Glomerular endothelial cell (primary cell): ENCODE measurements at places on chromosomes 5 and 9. TPM values are rescaled to one million over a fixed set of nuclear protein-coding genes. Genes with fewer than 3 reads are reported as not detected.

Gene RNF180
- total RNA-seq, result 4.7 and 10.3 TPM in 2 replicates

Gene HSDL2
- 16.4 and 21.3 TPM in 2 replicates for total RNA-seq

Gene SPATA31A3
- not detected in 2 replicates for total RNA-seq

Gene LCN10
- total RNA-seq, result not detected in 2 replicates

Gene SHC3
- 4.5 and 7.3 TPM in 2 replicates for total RNA-seq

Gene AHRR
- 23.9 and 32.1 TPM in 2 replicates for total RNA-seq

Gene SLC36A3
- not detected in 2 replicates for total RNA-seq

Gene WHRN
- 0.68 and 1.9 TPM in 2 replicates for total RNA-seq

Gene CDH6
- total RNA-seq, result 6.7 and 22.1 TPM in 2 replicates

Gene C9orf50
- not detected in 2 replicates for total RNA-seq

Gene KIF4B
- total RNA-seq, result 0.23 and 0.39 TPM in 2 replicates

Gene LRRC14B
- not detected in 2 replicates for total RNA-seq

Gene PRPF4
- 23.1 and 23.7 TPM in 2 replicates for total RNA-seq

Gene FAM151B
- 1.3 and 3.8 TPM in 2 replicates for total RNA-seq

Gene GALT
- 29.9 and 39.8 TPM in 2 replicates for total RNA-seq

Gene OMD
- not detected in 2 replicates for total RNA-seq

Gene KCNV2
- not detected in 2 replicates for total RNA-seq

Gene LRRC8A
- total RNA-seq, result 114 and 116 TPM in 2 replicates

Gene ZNF300
- total RNA-seq, result 3.1 and 6.0 TPM in 2 replicates

Gene CFAP77
- not detected in 2 replicates for total RNA-seq

Gene SAXO1
- total RNA-seq, result not detected in 2 replicates

Gene MEF2C
- total RNA-seq, result 36.9 and 40.0 TPM in 2 replicates
